ENCODE measurements at places on chromosomes 12 and 14.

GRCh38 chr12:30828686-30829085 lies 73.9 kb upstream of the CAPRIN2 start:
- DNase-seq: no peak

DNA sequence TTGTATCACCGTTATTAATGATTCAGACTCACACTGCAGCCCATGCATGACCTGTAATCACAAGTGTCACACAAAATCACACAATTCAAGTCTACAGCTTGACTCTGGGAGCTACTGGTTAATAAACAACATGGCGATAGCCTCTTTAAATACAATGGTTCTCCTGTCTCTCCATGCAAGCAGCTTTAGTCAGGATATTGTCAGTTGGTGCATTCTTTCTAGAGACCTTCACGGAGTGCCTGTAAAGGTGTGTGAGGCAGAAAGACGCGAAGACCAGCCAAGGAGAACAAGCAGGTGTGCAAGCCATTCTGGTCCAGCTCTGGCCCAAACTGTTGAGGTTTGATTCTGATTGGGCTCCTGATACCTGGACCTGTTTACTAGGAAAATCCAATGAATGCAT lies 40.0 kb upstream of the FOXN3 start:
- no peak for DNase-seq

- no peak for DNase-seq
These were observed 980.5 kb downstream of the FLRT2 start for GRCh38 chr14:86510491-86510890.

GRCh38 chr12:103841690-103842584 lies 903 bp upstream of the NT5DC3 start:
- DNase-seq: peak; percentile 93

DNA sequence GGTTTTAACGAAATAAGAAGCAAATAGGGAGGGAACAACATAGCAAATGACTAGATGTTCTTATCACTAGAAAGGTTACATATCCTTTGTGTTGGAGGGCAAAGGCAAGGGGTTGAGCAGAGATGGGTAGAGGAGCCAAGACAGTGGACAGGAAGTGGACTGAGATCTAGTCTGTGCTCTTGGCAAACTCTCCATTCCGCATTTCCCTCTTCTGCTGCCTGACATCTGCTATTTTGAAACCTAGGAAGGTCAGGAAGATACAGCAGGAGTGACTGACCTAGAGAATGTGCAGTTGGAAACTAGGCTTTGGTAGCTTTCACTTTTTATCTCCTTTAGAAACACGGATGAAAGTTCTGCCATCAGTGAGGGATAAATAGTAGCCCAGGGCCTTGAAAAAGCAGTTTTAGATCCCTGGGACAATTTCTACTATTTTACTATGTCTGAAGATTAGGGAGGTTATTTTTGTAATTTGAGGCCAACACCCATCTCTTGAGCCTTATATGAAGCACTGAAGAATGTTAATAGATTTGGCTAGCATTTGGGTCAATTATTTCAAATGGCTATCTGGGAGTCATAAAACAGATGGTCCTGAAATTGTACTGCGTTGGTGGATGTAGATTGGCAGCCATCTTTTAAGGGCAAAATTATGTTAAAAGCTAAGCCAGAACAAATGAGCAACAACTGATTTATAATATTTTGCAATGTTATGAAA lies 410.3 kb downstream of the PCNX1 start:
- no peak for DNase-seq

GRCh38 chr14:61233436-61233956 lies 47.6 kb downstream of the TMEM30B start:
- no peak for DNase-seq

GRCh38 chr14:75877884-75878283 lies 103.9 kb downstream of the TGFB3 start:
- DNase-seq: no peak

GRCh38 chr14:24710403-24711112 lies 76.6 kb upstream of the GZMB start:
- DNase-seq: peak; percentile 63

GRCh38 chr14:21748869-21749303 lies 75.3 kb upstream of the OR4E1 start:
- DNase-seq: peak; percentile 67

GRCh38 chr14:52602131-52602530 lies 49.5 kb downstream of the GPR137C start:
- DNase-seq: no peak

DNA sequence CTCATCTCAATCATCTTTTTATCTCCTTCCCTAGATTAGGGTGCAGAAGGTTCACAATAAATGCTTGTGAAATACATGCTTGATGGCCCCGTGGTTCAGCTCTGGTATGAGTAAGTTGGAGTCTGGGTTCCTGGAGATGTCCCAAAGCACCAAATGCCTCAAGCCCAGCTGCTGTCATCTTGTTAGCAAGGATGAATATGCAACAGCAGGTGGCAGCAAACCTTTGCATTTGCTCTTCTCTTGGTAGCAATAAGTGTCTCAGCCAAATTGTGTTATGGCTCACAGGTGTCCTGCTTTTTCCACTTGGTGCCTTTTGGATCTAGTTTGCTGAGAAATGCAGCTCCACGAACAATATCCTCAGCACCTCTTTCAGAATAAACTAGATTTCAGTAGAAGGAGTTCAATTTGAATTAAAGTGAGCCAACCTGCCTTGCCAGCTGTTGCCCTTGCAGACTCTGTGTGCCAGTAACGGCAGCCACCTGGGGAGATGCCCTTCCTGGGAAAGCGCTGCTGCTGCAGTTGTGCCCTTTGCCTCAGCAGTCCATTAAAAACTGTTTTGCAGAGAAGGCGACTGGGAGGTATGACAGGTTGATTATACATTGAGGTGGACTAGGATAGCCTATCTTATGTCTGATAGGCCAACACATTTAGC lies 417.3 kb downstream of the SNAPC1 start:
- peak; percentile 64 for DNase-seq

- peak; percentile 59 for DNase-seq
These were observed 4.6 kb upstream of the SEC23A start for GRCh38 chr14:39107591-39107996.

- DNase-seq: peak; percentile 65
These were observed 584 bp downstream of the VRK1 start for GRCh38 chr14:96797582-96798349.

GRCh38 chr12:108296945-108297344 lies 42.2 kb downstream of the CMKLR1 start:
- DNase-seq: no peak

- no peak for DNase-seq
These were observed 21.7 kb downstream of the XRCC3 start for GRCh38 chr14:103693515-103693914.

DNA sequence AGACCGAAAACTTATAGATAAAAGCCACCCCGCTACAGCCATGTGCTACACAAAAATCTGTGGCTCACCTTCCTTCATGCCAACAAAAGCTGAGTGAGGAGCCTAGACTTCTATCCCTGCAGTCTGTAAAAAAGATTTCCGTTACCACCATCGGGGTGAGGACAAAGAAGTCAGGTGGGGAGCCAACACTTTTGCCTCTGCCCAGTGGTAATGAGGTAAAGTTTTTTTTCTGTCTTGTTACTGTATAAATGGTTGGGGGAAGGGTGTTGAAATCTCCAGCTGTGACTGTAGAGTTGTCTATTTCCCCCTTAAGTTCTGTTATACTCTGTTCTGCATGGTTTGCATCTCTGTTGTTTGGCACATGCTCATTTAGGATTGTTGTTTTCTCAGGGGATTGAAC lies 707.8 kb downstream of the FLRT2 start:
- DNase-seq: no peak
